ENCODE measurements at places on chromosomes 4 and X.

- DNase-seq: peak; percentile 53
Measured at GRCh38 chr4:2074588-2074987, 15.5 kb downstream of the NAT8L start.

DNA sequence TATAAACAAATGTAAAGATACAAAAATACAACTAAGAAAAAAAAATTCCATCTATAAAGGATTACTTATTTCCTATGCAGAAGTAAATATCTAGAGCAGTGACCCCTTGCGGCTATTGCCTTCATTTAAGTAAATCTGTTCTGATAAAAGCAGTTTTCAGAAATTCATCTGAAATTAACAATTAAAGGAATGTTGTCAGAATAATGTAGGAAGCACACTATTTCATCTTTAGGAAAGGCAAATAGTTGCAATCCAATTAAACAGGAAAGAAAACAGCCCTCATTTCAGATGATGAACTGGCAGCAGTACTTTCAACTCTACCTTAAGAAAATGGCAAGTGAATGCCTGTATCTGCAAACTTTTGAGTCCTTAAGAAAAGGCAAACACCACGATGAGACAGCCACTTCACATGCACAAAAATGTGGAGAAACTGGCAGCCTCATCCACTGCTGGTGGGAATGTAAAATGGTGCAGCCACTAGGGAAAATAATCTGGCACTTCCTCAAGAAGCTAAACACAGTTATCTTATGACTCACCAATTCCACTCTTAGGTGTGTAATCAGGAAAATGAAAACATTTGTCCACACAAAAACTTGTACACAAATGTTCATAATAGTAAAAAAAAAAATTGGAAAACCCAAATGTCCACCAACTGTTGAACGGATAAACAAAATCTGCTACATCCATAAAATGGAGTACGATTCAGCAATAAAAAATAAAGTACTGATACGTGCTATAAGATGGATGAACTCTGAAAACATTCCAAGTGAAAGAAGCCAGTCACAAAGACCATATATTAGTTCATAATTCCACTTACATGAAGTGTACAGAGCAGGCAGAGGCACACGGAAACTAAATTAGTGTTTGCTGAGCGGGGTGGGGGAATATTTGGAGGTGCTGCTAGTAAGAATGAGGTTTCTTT, 2.0 kb upstream of the THAP9 start:
- DNase-seq: no peak

GRCh38 chr4:144787365-144788258, 141.7 kb downstream of the HHIP start:
- no peak for DNase-seq

DNA sequence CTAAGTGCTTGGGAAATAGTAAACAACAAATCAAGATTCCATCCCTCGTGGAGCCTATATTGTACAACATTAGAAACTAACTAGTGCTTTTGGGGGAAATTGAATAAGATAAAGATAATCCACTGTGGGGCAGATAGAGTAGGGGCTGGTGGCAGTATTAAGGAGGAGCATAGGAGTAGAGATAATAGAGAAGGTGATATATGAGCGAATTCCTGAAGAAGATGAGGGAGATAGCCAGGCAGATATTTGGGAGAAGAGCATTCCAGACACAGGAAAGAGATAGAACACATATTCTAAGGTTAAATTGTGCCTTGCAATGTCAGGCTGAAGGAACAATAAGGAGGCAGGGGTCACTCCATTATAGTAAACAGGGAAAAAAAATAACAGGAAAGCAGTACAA, 218.2 kb downstream of the GRID2 start:
- DNase-seq: no peak

DNA sequence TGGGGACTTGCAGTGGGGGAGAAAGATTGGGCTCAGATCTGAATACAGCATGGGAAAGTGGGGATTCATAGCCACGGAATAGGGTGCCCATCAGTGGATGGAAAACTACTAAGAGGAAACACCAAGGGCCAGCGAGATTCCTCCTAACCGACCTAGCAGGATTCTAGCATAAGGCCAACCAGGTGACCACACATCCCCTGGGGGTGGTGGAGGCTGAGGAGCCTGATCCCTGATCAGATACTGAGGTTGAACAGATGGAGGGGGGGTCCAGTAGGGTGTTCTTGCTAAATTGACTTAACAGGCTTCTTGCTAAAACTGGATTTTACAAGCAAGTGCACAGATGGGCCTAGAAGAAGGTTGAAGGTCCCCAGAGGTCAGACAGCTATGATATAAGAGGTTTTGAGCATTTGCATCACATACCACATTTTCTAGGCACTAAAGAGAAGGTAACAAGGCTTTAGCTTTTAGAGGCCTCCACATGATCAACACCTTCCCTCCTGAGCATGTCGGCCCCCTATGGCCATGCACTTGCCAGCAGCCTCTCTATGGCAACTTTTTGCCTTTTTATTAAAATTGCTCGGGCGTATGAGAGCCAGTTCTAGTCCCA, 69.1 kb upstream of the PUDP start:
- no peak for DNase-seq

DNA sequence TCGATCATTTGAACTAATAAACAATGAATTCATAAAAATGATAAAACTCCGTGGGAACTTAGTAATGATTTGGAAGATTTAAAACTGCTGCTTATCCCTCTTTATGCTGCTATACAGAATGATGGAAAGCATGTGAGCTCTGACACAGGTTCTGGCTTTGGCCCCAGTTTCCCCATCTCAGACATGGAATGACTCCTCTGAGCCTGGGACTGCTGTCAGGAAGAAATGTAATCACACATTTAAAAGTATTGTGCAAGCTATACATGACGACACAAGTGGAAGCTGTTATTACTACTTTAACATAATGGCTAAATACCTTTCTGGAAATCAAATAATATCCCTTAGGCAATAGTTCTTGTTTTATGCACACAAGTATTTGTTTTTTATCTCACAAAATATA, 161.7 kb downstream of the DCHS2 start:
- DNase-seq: no peak

DNA sequence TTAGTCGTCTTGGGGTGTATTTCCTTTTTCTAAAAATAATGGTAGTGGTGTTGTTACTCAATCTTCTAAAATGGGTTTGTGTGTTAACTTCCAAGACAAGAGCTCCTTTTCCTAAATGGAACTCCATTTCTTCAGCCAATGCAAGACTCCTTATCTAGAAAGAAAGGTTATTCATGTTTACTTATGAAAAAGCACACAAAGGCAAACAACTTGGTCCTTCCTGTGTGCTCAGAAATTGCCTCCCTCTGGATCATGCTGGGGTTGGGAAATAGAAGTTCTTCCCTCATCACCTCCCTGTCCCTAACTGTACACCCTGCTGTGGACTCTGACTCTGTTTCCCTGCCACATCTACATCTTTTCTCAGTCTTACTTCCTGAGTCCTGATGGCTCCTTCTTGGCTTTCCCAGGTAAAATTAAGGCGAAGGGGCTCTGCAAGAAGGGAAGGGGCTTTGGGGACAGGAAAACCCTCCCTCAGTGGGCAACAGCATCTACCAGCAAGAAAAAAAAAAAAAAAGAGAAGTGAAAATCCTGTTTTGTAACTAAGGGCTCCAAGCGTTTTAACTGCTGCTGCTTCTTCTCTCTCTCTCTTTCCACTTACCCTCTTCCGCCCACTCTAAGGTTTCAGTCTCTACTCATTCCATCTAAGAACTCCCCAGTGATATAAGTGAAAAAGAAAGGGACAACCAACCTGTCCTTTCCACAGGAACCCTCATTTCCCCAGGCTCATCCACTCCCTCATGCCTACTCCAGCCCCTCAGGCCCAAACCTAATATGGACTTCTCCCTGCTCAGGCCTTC, 19.8 kb upstream of the TASL start:
- no peak for DNase-seq

DNA sequence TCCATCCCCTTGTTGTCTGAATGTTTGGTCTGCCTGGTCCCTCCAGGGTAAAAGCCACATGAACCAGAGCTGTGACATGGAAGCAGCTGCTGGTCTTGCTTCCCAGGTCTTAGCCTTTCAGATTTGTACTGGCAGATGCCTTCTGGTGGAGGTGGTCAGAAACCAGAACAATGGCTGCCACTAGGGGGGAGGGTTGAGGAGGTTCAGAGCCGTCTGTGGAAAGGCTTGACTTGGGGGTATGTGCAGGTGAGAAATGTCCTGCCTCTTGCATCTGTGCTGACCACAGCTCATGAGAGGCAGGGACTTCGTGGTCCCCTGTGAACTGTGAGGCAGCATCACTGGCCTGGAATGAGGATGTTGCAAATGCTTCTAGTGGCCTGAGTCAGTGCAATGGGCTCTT, 144.2 kb upstream of the WDR1 start:
- no peak for DNase-seq

- DNase-seq: no peak
Measured at GRCh38 chr4:122012735-122013134, 60.9 kb upstream of the TRPC3 start.

GRCh38 chr4:121686255-121686654, 10.5 kb downstream of the ANXA5 start:
- DNase-seq: no peak

DNA sequence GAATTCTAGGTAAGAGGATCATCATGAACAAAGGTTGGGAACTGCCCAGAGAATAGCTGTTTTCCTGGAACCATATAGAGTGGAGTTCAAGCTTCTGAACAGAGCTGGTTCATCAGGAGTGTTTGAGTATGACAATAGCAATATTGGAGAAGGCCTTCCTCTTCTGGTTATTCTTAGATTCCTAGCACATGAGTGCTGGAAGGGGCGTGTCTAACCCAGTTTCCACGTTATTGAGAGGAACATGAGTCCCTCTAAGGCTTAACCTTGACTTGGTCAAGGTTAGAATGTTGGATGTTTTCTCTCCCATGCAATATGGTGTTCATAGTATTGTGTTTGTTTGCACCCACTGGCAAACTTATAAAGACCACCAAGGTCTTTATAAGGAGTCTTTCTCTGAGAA, 101.3 kb downstream of the TSPAN7 start:
- DNase-seq: no peak

GRCh38 chr4:91064157-91064853, 937.1 kb downstream of the CCSER1 start:
- DNase-seq: no peak

DNA sequence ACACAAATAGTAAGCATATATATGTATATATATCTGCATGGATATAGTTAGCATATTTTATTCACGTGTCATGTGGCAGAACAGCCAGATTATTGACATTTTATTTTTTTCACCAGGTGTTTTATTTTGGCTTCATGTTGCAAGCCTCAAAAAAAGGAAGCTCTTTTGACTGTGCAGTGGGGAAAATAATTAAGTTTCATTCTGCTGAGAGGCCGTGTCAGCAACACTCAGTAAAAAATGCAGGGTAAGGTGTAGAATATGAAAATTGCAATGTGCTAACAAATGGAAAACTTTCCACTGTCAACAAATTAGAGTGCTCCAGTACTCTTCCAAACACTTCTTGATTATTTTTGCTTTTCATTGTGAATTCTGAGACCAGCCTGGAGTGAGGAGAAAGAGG, 511.5 kb downstream of the GLUD2 start:
- no peak for DNase-seq

DNA sequence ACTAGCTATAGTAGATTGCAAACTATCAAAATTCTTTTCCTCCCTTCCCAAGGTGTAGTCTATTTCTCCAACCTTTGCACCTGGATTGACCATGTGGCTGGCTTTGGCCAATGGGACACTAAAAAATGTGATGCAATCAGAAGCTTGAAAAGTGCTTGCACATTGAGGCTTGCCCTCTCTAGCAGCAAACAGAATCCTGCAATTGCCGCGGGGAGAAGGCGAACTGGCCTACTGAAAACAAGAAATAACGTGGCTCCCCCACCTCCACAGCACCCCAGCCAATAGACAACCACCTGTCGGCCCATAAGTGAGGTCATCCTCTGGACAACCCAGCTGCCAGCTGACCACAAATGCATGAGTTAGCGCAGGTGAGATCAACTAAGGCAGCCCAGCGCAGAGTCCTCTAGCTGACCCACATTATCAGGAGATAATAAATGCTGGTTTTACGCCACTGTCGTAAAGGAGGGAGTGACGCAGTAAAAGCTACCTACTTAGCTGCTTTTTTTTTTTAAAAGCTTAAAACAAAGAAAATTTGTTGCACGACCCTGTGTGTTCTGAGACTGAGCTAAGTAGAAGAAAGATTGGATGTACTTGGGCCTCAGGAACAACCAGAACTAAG, 95.2 kb downstream of the GK start:
- DNase-seq: no peak

DNA sequence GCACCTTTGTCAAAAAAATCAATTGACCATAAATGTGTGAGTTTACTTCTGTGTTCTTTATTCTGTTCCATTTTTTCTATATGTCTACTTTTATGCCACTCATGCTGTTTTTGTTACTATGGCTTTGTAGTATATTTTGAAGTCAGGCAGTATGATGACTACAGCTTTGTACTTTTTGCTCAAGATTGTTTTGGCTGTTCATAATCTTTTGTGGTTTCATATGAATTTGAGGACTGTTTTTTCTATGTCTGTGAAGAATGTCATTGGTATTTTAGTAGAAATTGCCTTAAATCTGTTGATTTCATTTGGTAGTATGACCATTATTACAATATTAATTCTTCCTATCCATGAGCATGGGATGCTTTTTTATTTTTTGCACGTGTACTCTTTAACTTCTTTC, 346.8 kb downstream of the PPP3CA start:
- DNase-seq: no peak

GRCh38 chr4:2252530-2253091, 9.3 kb downstream of the MXD4 start:
- no peak for DNase-seq

- no peak for DNase-seq
Measured at GRCh38 chrX:11212741-11213140, 80.5 kb upstream of the AMELX start.

- DNase-seq: no peak
Measured at GRCh38 chr4:133799717-133800315, 401.8 kb downstream of the PABPC4L start.

DNA sequence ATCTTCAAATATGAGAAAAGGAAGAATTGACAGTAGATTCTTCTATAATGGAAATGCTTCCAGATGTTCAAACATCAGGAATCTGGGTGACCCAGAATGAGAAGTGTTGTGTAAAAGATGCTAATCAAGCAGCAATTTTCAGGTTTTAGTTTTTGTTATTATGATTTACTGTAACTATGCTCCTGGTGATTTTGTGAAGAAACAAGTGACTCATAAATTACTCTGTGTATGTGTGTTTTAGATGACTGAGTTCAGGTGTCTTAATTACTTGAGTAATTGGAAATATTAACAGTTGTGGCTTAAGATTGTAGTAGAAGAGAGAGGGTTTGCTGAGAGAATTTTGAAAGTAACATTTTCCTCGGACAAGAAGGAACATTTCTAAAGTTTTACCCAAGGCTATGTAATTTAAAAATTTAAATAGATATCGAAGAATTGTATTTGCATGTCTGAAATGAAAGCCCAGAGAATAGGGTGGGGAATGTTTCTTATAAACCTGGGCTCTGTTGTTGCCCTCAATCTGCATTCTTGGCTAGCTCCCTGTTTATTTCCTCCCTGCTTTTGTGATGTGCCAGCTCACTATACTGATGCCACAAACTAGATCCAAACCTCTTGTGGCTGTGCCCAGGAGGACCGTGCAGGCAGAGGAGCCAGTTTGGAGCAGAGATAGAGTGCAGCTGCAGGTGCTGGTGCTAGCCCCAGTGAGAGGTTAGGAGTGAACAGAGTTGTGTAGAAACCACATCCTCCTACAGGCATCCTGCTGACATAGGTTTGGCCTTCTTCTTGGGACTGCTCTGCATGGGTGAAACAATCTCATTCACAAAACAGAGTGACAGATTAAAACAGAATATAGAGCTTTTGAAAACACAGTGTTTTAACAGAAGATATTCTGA, 25.4 kb upstream of the TNIP3 start:
- peak; percentile 76 for DNase-seq

- DNase-seq: no peak
Measured at GRCh38 chrX:75156531-75156945, 455 bp upstream of the ABCB7 start.

- DNase-seq: no peak
Measured at GRCh38 chr4:144347121-144347520, 206.6 kb upstream of the GYPA start.

All from activated effector memory CD4-positive, alpha-beta T cell treated with anti-CD3 and anti-CD28 coated beads, Interleukin-2, amount 50 U/mL, for 16 hours (primary cell).